ENCODE measurements at places on chromosomes 1 and 21. TPM values are rescaled to one million over a fixed set of nuclear protein-coding genes. Genes with fewer than 3 reads are reported as not detected.

The NUP210L gene
- 0.10 TPM for total RNA-seq

The KIF2C gene
- total RNA-seq = 92.6 TPM

The TRIM67 gene
- total RNA-seq = 0.02 TPM

The TIAM1 gene
- total RNA-seq = 47.8 TPM

The KIAA1614 gene
- 0.25 TPM for total RNA-seq

- DNase-seq = no peak
These were observed 44.3 kb downstream of the HUNK start for GRCh38 chr21:31917108-31917507.

DNA sequence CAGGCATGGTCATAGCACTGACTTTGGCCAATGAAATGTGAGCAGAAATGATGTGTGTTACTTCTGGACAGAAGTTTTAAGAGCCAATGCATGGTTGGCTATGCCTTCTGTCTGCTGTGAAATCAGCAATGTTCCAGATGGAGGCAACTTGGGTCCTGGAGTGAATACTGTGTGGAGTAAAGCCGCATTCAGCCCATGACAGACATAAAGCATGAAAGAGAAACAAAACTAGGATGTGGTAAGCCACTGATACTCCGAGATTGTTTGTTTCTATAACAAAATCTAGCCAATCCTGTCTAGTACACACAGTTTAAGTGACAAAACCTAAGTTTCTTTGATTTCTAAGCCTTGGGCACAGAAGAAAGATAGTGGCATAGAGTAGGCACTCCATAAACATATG, 47.1 kb upstream of the ARHGAP29 start:
- DNase-seq = no peak

GRCh38 chr1:172162236-172162635, 258.2 kb upstream of the C1orf105 start:
- DNase-seq = no peak

DNA sequence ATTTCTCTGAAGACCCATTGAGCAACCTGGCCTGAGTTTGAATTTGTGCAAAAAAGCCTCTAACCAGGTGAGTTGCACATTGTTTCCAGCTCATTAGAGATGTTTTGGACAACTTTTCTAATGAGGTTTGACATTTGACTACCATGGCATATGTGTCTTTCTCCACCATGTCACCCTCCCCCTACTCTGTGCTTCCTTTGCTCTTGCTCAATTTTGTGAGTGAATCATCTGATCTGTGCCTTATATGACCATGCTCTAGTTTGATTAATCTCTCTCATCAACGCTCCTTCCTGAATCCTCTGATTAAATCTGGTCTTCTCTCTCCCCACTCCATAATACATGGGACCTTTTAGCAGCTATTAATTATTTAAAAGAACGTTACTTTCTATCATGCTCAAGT, 144.8 kb upstream of the SAMSN1 start:
- no peak for DNase-seq

DNA sequence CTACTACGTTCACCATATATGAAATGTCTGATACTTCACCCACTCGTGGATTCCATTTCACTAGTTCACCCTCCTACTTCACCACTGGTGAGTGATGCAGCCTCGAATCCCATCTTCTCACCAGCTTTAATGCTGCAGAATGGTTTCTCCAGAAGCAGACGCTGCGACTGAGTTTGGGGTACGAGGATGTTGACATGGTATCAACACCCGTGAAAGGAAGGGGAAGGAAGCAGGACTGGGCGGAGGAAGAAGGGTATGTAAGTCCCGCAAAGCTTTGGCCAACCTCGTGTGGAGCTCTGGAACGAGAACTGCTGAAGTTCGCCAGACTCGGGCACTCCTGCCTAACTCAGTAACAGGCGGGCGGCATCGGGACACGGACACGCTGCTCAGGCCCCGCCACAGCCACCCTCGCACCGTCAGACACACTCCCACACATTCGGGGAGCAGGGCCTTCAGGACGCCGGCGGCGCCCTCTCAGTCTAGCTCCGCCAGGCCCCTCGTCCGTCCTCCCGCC, 833 bp upstream of the DIP2A start:
- DNase-seq = peak; percentile 4

DNA sequence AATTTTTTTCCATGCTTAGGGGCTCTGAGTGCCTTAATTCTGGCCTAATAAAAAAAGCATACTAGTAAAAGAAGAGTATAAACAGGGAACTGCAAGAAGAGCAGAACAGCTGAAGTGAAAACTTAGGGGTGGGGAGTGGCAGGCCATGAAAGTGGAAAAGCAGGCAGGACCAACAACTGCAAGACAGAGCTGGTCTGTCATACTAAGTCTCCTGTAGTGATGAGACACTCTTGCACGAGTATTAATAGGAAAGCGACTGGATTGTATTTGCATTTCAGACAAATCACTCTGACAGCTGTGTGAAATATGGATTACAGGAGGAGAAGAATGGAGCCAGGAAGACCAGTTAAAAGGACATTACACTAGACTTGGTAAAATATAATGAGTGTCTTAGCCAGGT, 449.9 kb downstream of the NUF2 start:
- DNase-seq = no peak

DNA sequence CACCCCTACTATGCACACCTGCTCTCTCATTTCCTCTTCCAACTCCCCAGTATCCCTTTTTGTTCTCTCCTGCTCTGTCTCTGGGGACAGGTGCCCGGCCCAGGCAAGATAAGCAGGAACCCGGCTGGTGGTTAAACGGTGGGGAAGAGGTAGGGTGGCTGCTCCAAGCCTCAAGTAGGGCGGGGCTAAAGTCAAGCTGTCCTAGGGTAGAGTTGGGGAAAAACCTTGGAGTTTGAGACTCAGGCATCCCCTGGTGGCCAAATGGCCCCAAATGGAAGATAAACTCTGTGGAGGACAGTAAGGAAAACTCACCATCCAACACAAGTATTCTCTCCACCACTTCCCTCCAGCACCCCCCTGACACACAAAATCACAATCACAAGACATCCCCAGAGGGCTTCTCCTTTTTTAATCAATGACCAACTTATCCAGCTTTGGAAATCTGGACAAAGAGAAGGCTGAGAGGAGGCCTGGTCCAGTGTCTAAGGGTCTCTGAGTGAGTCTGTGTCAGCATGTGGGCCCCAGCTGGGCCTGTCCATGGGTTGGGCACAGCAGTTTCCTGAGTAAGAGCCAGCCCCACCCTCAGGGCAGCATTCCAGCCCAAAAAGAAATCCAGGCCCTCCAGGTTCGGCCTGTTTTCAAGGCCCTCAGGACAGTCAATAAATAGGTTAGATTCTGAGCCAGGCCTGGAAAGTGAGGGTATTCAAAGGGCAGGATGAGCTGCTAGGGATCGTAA, 9.8 kb downstream of the POMGNT1 start:
- no peak for DNase-seq

DNA sequence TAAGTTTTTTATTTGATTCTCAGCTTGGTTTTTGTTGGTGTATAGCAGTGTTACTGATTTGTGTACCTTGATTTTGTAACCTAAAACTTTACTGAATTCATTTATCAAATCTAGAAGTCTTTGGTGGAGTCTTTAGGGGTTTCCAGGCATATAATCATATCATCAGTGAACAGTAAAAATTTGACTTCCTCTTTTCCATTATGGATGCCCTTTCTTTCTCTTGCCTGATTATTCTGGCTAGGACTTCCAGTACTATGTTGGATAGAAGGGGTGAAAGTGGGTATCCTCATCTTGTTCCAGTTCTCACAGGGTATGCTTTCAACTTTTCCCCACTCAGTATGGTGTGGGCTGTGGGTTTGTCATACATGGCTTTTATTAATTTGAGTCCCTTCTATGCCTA, 23.6 kb upstream of the MAB21L3 start:
- DNase-seq = no peak

- no peak for DNase-seq
These were observed 2.1 kb downstream of the BCAR3 start for GRCh38 chr1:93679546-93679945.

GRCh38 chr1:54601730-54602129, 21.6 kb downstream of the FAM151A start:
- DNase-seq = no peak

DNA sequence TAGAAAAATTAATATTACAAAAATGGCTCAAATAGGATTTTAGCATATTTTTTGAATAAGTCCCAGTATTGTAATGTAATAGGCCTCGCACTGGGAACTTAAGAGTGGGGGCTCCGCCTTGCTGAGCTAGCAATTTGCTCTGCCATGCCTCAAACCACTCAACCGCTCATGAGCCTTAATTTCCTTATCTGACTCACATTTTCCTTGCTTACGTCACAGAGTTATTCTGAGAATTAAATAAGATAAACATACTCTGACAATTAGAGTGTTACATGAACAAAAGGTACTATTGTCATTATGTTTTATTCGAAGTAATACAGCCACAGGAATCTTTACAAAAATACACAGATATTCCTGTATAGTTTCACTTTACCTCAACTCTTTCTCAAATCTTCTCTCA, 108.1 kb downstream of the SLC44A5 start:
- no peak for DNase-seq

GRCh38 chr1:236007781-236008180, 57.1 kb downstream of the NID1 start:
- no peak for DNase-seq

- DNase-seq = no peak
These were observed 15.2 kb downstream of the HYI start for GRCh38 chr1:43438576-43438952.

GRCh38 chr1:5901841-5902240, 90.4 kb downstream of the NPHP4 start:
- DNase-seq = no peak

DNA sequence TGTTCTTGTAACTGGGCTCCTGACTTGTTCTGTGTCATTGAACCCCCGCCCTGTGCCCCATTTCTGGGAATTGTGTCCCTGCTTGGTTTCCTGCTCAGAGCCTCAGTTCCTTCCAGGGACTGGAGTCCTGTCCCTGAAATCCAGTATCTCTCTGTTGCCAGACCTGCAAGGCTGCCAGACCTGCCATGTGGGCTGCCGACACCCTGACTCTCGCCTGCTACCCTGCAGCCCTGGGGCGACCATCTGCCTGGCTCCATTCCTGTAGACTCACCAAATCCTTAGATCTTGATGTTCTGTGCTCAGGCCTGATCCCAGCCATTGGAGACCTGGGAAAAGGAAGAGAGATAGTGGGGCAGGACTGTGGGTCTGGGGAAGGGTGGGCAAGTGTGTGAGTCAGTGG, 383.3 kb upstream of the PROX1 start:
- no peak for DNase-seq

GRCh38 chr1:223515421-223515820, 122.2 kb downstream of the CCDC185 start:
- no peak for DNase-seq

DNA sequence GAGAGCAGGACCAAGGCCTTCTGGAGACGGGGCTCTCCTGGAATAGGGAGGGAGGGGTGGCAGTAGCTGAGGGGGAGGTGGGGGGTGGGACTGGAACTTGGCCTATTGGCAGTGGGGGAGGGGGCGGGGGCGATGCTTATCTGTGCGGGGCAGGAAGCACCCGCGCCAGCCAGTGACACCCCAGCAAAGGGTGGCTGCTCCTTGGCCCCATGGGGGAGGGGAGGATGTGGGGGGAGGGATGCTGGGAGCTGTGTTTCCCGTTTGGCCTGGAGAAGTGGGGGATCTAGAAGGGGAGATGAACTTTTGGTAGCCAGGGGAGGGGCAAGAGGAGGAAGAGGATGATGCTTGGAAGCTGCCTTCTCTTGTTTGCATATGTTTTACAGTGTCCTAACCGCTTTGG, 11.0 kb downstream of the ZBTB7B start:
- no peak for DNase-seq

DNA sequence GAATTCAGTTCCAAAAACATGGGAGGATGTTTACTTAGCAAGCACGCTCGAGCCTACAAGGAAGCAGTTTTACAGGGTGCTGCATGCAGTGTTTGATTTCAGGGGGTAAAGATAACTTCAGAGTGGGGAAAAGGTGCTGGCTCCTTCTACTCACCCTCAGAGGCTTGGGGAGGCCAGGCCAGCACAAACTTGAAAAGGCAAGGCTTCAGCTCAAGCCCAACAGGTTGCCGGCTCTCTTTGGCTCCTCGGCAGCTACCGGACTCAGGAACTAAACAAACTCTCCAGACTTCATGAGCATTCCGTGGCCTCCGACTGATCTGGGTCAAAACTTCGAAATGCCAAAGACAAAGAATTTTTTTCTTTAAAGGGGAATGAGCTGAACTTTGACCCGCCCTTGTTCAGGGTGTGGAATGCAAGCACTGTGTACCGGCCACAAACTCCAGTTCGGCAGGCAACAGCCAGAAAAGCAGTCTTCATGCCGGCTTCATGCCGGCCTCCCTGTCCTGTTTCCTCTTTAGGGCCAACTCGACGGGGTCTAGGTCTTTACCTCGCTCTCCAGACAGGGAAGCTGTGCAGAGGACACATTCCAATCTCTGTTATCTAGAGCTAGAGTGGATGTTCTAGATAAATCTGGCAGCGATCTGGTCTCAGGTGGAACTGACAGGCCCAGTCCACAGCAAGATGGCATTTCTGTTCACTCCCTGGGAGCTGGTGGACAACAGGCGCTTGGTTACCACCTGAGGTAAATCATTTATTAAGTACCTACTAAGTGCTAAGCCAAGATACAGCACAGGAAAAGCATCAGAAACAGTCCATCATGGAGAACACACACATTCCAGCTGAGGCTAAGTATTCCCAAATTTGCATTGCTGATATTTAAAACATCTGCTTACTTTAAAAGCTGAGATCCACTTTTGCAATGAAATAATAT, 75.0 kb downstream of the CD46 start:
- no peak for DNase-seq

GRCh38 chr1:94515296-94515947, 26.1 kb downstream of the F3 start:
- no peak for DNase-seq

DNA sequence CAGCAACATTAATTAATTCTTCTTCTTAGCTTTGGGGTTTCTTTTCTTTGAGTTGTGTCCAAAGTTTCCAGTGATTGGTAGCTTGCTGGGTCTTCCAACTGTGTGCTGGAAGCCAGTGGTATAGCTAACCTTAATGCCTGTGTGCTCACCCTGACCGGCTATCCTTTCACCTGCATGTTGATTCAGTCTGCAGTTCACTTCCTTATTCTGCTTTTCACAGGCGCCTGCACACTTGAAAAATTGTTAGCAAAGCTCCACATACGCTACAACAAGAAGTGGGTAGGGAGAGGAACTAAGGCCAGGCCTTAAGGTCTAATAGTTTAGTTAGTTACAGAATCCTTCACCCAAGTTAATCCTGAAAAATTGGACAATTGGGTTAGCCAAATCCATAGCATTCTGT, 35.7 kb downstream of the NCF2 start:
- DNase-seq = no peak

GRCh38 chr1:58784758-58785441, 1.1 kb upstream of the JUN start:
- DNase-seq = peak; percentile 57

All from HCT116 (cell line).